ENCODE measurements at places on chromosomes 11 and 22. TPM values are rescaled to one million over a fixed set of nuclear protein-coding genes. Genes with fewer than 3 reads are reported as not detected.

The SYNGR1 gene
- 32.5 TPM for total RNA-seq

GRCh38 chr11:68506908-68507307 lies 46.4 kb downstream of the PPP6R3 start:
- no peak for DNase-seq
- no peak overlapping the region for H3K4me3 ChIP-seq
- H3K4me1 ChIP-seq: no peaks in the 10 kb centered on the region
- H3K27ac ChIP-seq: no peak overlapping the region
- H3K36me3 ChIP-seq: no peaks in the 10 kb centered on the region
- H3K27me3 ChIP-seq: no peaks in the 10 kb centered on the region

GRCh38 chr11:17655682-17656081 lies 63.7 kb upstream of the MYOD1 start:
- H3K36me3 ChIP-seq: no peaks in the 10 kb centered on the region
- no peak overlapping the region for H3K4me3 ChIP-seq
- H3K4me1 ChIP-seq: peaks cover 1% of the 10 kb centered on the region
- no peak for DNase-seq
- no peaks in the 10 kb centered on the region for H3K27me3 ChIP-seq

DNA sequence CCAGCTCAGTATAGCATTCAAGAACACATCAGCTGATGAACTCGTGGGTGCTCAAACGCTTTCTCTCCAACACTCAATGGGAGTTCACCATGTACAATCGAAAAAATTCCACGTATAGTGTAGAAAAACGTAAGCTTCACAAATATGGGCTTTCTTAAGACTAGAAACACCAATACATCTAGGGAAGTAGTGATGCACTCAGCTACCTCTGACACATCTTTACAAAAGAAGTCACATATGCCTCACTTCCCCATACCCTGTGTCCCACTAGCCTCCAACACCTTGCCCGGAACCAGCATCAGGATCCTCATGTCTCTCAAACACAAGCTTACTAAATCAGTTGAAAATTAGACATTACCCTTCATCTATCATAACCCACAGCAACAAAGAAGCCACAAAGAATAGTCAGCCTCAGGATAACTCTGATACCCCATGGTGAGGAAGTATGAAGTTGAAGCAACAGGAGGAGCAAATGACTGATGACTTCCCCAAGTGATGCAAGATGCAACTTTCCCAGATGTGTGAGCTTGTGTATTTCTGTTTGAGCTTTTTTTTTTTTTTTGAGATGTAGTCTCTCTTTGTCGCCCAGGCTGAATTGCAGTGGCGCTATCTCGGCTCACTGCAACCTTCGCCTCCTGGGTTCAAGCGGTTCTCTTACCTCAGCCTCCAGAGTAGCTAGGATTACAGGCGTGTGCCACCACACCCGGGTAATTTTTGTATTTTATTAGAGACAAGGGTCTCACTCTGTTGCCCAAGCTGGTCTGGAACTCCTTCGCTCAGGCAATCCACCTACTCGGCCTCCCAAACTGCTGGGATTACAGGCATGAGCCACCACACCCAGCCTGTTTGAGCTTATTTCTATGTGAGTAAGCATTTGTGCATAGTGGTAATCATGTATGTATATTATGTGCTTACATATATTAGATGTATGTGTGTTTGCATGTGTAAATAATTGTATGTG lies 8.5 kb upstream of the DENND5A start:
- H3K36me3 ChIP-seq: no peaks in the 10 kb centered on the region
- no peak for DNase-seq
- no peaks in the 10 kb centered on the region for H3K27me3 ChIP-seq
- H3K4me3 ChIP-seq: no peak overlapping the region

- no peaks in the 10 kb centered on the region for H3K27me3 ChIP-seq
- no peak overlapping the region for H3K4me3 ChIP-seq
- no peaks in the 10 kb centered on the region for H3K4me1 ChIP-seq
- H3K27ac ChIP-seq: no peak overlapping the region
- no peak for DNase-seq
These were observed 21.8 kb downstream of the MCAM start for GRCh38 chr11:119295178-119295577.

- no peaks in the 10 kb centered on the region for H3K36me3 ChIP-seq
- no peak for DNase-seq
- H3K4me3 ChIP-seq: no peak overlapping the region
- no peaks in the 10 kb centered on the region for H3K4me1 ChIP-seq
These were observed 342.6 kb upstream of the B3GAT1 start for GRCh38 chr11:134754521-134755198.

GRCh38 chr11:68457216-68457897 lies 3.2 kb upstream of the PPP6R3 start:
- no peak overlapping the region for H3K4me3 ChIP-seq
- no peak overlapping the region for H3K27ac ChIP-seq
- DNase-seq: no peak
- H3K4me1 ChIP-seq: peaks cover 2% of the 10 kb centered on the region
- no peaks in the 10 kb centered on the region for H3K36me3 ChIP-seq

- no peaks in the 10 kb centered on the region for H3K36me3 ChIP-seq
- no peaks in the 10 kb centered on the region for H3K4me1 ChIP-seq
- DNase-seq: no peak
These were observed 74.6 kb downstream of the RAB30 start for GRCh38 chr11:82996966-82997606.

DNA sequence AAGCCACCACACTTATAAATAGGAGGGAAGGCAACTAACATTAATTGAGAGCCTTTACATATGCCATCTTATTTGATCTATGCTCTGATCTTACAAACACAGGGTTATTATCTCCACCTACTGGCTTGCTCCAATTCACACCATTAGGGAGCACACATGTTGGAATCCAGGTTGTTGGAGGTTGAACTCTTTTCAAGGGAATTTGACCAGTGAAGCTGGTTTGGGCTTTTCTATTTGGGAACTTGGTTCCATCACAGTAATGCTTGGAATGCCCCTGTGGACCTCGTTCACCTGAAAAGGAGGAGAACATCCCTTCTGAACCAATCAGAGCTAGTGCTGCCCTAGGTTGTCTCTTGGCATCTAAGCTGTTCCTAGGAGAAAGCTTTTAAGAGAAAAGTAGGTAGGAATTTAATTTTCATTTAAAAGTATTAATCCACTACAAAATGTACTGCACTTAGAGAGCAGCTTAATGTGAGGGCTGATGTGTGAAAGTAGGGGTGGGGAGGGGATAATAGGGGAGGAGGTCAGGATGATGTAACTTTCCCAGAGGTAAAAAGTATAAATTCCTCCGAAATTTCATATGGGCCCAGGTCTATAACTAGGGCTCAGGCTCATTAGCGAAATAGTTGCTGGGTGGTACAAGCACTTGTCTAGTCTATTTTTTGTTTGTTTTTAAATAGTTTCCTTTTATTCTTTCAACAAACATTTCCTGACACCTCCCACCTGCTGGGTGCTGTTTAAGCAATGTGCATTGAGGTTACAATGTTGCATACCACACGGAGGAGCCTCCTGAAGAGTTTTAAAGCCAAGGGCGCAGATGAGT lies 7.6 kb upstream of the MICAL2 start:
- no peak overlapping the region for H3K4me3 ChIP-seq
- DNase-seq: no peak
- H3K27ac ChIP-seq: no peak overlapping the region
